ENCODE measurements at places on chromosomes 11 and 22.

- DNase-seq, result peak; percentile 32
Observed at GRCh38 chr11:45252134-45252856, 33.8 kb downstream of the SYT13 start.

GRCh38 chr11:11641581-11641980 is 19.8 kb upstream of the GALNT18 start:
- no peak for DNase-seq

- DNase-seq, result no peak
Observed at GRCh38 chr22:49406879-49407587, 420.6 kb downstream of the BRD1 start.

GRCh38 chr22:36757668-36758211 is 18.2 kb downstream of the IFT27 start:
- DNase-seq, result peak; percentile 54

- no peak for DNase-seq
Observed at GRCh38 chr11:40230821-40231220, 1228.6 kb downstream of the LRRC4C start.

DNA sequence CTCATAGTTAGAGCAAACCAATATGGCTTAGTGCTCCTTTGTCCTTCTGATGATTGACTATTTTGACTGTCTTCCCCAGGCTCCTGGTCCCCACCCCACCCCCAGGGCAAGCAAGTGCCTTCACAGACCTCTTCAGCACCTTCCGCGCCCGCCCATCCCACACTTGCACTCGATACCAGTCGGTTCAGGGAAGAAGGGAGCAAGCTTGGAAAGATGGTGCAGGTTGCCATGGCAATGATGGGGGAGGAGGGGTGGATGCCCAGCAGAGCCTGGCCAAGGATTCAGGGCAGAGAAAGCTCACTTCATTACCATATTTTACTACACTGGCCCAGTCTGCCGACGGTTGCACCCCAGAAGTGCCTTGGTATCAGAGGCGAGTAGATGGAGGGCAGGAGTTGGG is 2.2 kb downstream of the TMEM132A start:
- DNase-seq, result no peak

- DNase-seq, result no peak
Observed at GRCh38 chr11:37322333-37323194, 724.5 kb upstream of the RAG2 start.

DNA sequence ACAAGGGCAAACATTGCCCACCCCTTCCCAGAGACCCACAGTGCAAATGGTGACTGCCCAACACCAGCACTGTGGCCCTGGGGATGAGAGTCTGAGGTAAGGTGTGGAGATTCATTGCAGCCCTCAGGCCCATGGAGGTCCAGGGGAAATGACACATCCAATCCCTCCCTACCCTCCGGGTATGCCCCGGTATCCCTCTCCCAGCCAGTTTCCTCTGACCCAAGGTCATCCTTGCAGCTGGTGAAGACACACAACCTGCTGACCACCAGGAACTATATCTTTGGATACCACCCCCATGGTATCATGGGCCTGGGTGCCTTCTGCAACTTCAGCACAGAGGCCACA is 18.9 kb upstream of the UVRAG start:
- DNase-seq, result no peak

GRCh38 chr11:121890377-121890776 is 225.6 kb downstream of the BLID start:
- peak; percentile 73 for DNase-seq

- DNase-seq, result no peak
Observed at GRCh38 chr11:21631991-21632390, 560.9 kb upstream of the ANO5 start.

- no peak for DNase-seq
Observed at GRCh38 chr11:693415-693831, 1.6 kb downstream of the DEAF1 start.

Data from fibroblast of lung (primary cell).